ENCODE measurements at places on chromosomes 1 and 21.
A peak's percentile ranks its signal among the peaks of the same experiment; 100 is the strongest.

- no peak for DNase-seq
Measured at GRCh38 chr1:203354246-203354645, 3.3 kb upstream of the FMOD start.

- no peak for DNase-seq
Measured at GRCh38 chr1:223363057-223363855, 720 bp downstream of the SUSD4 start.

GRCh38 chr21:21188513-21189195, 190.4 kb downstream of the NCAM2 start:
- DNase-seq, result no peak

DNA sequence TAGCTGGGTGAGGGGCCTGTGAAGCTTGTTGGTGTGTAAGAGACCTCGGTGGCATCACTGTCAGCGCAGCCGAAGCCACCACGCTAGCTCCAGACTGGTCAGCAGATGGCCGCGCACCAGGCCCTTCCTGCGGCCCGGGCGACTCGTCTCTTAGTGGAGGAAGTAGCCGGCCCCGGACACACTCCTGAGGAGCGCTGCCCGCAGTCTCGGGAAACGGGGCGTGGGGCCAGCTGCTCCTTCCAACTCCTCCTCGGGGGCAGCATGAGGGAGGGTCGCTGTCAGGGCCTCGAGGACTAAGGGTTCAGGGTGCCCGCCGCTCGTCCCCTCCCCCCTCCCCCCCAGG, 20.4 kb downstream of the H3-3A start:
- peak; percentile 47 for DNase-seq

GRCh38 chr1:5861871-5862825, 130.1 kb downstream of the NPHP4 start:
- DNase-seq, result no peak

GRCh38 chr1:90989990-90990389, 31.8 kb downstream of the ZNF644 start:
- DNase-seq, result no peak

DNA sequence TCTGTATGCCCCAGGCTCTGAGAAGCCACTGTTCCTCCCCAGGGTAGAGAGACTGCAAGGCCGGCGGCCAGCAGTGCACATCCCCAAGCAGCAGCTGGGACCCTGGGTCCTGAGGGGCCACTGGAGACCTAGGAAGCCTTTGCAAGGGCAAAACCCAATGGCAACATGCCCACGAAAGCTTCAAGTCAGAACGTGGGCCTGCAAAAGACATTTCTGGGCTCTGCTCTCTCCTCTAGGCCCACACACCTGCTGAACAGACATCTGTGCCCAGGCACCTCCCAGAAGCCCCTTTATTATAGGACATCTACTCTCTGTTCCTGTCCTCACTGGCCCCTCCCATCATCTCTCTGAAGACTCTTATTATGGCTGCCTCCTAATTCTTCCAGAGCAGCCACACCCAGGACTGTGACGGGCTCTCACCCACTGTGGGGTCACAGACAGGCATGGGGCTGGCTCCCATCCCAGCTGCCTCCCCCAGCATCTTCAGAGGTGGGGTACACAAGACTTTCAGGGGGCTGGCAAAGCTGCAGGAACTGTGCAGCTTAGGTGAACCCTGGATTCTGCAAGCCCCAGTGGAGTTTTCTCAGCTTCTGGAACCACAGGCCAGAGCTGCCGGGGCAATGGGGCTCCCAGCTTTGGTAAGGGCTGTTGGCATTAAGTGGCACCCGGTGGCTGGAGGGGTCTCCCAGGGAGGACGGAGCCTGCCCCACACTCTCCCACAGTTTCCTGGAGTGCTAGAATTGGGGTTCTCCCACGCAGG, 12.6 kb downstream of the TRIM11 start:
- no peak for DNase-seq

DNA sequence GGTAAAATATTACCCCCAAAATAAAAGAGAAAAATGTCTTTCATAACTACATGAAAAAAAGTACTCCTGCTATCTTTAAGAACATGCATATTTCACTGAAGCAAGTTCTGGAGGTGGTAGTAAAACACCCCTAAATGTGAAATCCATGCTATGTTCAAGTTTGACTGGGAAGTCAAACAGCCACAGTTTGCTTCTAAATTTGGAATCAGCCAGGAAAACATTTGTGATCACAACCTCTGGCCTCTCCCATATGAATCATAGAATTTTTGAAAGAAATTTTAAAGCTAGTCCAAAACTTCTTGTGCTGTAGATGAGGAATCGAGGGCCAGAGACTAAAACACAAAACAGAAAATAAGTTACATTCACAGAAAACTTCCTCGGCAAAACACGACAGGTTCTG, 6.6 kb downstream of the SORT1 start:
- DNase-seq, result no peak

GRCh38 chr1:185567440-185567839, 166.8 kb upstream of the HMCN1 start:
- DNase-seq, result no peak
